Epithelial cell of umbilical artery (primary cell): ENCODE measurements at places on chromosomes 12 and 14. TPM values are rescaled to one million over a fixed set of nuclear protein-coding genes. Genes with fewer than 3 reads are reported as not detected.

RFLNA gene
- total RNA-seq: 2.9 and 14.6 TPM in 2 replicates

SIX6 gene
- total RNA-seq: not detected in 2 replicates

NUAK1 gene
- total RNA-seq: 37.7 and 61.4 TPM in 2 replicates

SERPINA9 gene
- total RNA-seq: not detected in 2 replicates

TROAP gene
- total RNA-seq: 8.1 and 9.1 TPM in 2 replicates

TDRD9 gene
- total RNA-seq: 1.2 and 1.3 TPM in 2 replicates

PYM1 gene
- 29.9 and 43.5 TPM in 2 replicates for total RNA-seq

MANSC4 gene
- total RNA-seq: 0.32 TPM in 1 of 2 replicates, not detected in the other

KRT82 gene
- not detected in 2 replicates for total RNA-seq

KRT83 gene
- total RNA-seq: not detected in 2 replicates

NKX2-1 gene
- total RNA-seq: not detected in 2 replicates

SLC17A8 gene
- not detected in 2 replicates for total RNA-seq

HOXC9 gene
- total RNA-seq: not detected in 2 replicates

P2RX2 gene
- not detected in 2 replicates for total RNA-seq

OTX2 gene
- total RNA-seq: not detected in 2 replicates

VAMP1 gene
- 2.3 and 2.7 TPM in 2 replicates for total RNA-seq

CYP46A1 gene
- total RNA-seq: under 0.01 TPM in 1 of 2 replicates, not detected in the other

TMEM179 gene
- under 0.01 TPM in 1 of 2 replicates, not detected in the other for total RNA-seq

C12orf56 gene
- under 0.01 and 0.15 TPM in 2 replicates for total RNA-seq

ESRRB gene
- not detected in 2 replicates for total RNA-seq

CPNE6 gene
- not detected in 2 replicates for total RNA-seq

FIGNL2 gene
- 0.61 and 0.65 TPM in 2 replicates for total RNA-seq

FAM222A gene
- 0.15 and 0.32 TPM in 2 replicates for total RNA-seq

BIN2 gene
- not detected in 2 replicates for total RNA-seq

AACS gene
- 29.9 and 35.6 TPM in 2 replicates for total RNA-seq

EPYC gene
- not detected in 2 replicates for total RNA-seq

UBE2N gene
- total RNA-seq: 37.2 and 86.4 TPM in 2 replicates

JPH4 gene
- not detected in 2 replicates for total RNA-seq

PIK3C2G gene
- total RNA-seq: not detected in 2 replicates

GPHB5 gene
- not detected in 2 replicates for total RNA-seq
